ENCODE measurements at places on chromosomes 11 and 22.

DNA sequence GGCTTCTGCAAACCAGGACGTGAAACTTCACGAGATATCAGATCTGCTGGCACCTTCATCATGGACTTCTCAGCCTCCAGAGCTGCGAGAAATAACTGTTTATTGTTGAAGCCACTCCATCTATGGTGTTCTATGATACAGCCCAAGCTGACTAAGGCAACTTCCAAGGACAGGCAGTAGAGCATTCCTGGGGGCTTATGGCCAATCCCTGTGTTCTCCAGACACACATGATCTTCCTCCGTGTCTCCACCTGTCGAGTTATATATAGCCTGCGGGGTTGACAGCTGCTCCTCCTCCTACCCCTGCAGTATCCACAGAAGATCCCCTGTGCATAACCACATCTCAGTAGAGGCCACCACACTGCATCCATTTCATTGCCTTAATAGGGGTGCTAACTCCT lies 11.0 kb downstream of the TP53AIP1 start:
- no peak for DNase-seq

GRCh38 chr11:115506954-115507675 lies 2.9 kb upstream of the CADM1 start:
- DNase-seq = no peak

DNA sequence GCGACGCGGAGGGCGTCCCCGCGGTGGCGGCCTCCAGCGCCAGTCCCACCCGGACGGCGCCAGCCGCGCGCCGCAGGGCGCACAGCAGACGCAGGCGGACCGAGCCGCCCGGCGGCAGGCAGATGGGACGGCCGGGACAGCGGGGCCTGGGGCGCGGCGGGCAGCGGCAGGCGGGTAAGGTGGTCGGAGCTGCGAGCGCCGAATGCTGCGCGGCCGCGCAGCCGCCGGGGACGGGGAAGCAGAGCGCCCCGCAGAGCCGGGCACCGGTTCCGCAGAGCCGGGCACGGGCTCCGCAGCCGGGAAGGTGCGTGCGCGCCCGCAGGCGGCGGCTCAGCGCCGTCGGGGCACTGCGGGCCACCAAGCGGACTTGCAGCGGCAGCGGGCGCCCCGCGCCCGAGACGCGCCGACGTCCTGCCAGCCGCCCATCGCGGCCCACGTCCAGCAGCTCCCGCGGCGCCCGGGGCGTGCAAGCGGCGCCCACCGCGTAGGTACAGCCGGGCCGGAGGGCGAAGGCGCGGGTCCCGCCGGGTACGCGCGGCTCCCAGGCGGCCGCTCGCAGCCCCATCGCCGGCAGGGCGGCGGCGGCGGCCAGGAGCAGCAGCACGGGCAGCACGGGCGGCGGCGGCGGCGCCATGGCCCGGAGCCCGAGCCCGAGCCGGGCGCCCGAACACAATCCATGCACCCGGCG lies 739 bp downstream of the CELSR1 start:
- no peak for DNase-seq

GRCh38 chr22:39325392-39325932 lies 6.0 kb upstream of the RPL3 start:
- no peak for DNase-seq

DNA sequence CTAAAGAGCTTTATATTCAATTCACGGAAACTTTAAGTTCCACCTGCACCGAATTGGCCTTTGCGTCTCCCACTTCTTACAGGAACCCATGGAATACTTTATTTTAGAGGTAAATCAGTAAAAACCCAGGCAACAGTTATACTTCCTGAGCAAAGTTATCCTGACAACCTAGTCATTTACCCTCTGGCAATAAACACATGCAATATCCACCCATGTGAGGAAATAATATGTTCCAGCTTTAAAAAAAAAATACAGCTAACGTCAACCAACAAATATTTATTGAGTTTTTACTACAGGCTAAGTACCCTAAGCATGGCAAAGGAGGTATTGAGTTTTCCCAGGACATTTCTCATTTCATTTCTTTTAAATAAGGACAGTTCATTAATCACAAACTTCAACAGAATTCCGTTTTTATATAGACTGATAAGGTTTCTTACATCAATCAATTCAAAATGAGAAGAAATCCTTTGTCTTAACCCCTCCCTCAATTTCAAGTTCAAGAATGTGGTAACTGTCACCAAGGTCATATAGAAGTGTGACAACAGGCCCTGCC lies 38.3 kb upstream of the CCDC34 start:
- DNase-seq = no peak

DNA sequence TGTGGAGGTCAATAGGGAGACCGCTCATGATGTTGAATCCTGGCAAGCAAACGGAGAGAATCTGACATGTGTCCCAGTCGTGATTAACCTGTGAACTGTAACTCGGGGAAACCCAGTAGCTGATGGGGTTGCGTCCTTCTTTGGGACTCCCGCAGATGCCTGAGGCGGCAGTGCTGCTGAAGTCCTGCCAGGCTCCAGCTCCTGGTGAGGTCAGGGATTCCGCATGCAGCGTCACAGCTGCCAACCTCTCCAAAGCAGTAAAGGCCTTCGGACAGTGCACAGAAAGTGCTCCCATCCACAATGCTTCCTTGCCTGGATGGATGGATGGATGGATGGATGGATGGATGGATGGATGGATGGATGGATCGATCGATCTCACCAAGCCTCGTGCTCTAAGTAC lies 13.5 kb downstream of the KCNQ1 start:
- no peak for DNase-seq

DNA sequence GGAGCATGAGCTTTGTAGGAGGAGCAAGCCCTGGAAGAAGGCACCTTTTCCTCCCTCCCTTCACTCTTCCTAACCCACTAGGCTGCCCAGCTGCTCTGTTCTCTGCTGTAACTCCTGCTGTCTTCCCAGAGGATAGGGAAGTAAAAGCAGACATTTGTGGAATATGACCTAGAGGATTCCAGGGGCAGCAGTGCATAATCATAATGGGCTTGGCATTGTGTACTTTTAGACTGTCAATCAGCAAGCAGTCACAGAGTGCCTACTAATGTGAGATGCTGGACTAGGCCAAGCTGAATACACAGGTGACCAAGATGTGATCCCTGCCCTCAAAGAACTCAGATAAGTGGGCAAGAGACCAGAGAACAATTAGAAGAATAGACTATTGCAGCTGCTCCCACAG lies 133.0 kb downstream of the NAV2 start:
- DNase-seq = no peak

- DNase-seq = no peak
Measured at GRCh38 chr22:37972527-37972926, 11.8 kb downstream of the SOX10 start.

DNA sequence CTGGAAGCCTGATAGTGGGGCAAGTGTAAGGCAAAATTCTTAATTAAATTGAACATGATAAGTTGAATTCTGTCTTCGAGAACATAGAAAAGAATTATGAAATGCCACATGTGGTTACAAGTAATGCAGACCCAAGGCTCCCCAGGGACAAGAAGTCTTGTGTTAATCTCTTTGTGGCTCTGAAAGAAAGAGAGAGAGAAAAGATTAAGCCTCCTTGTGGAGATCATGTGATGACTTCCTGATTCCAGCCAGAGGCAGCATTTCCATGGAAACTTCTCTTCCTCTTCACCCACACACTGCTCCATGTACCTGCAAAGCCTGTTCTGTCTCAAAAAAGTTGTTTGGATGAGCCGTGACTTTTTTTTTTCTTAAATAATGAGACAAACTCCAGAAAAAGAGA lies 1.9 kb upstream of the TYR start:
- no peak for DNase-seq

DNA sequence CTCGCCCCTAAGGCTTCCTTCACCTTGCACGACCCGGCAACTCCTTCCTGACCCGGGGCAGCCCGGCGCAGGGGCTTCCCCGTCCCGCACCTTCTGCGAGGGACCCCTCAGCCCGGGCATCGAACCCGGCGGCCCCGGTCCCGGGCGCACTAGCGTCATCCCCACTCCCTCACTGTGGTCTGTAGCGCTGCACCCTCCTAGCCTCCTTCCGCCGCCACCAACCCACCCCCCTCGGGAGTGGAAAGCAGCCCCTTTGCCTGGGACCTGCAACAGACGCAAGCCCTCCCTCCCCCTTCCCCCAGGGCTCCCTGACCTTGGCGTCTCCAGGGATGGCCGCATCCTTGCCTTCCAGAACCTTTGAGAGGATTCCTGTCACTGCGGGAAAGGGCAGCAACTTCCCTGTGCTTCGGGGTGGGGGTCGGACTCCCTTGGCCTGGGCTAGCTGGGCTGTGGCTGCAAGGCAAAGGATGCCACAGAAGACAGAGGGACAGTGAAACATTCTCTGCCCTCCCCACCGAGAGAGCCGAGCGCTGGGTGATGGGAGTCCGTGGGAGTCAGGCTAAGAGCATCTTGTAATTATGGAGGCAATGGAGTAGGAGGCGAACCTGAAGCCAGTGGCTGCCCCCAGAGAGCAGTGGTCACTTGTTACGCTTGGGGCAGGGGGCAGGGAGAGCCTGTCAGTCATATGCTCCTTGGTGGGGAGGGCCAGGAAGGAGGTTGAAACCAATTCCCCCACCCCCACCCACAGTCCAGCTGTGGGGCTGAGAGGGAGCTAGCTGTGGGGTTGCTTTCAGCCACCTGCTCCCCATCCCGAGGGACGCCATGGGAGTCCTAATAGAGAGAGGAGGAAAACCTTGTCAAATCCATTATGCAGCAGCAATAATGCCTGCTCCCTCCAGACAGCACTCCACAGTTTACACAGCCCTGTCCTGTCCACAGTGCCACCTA lies 920 bp downstream of the TMEM132A start:
- no peak for DNase-seq

DNA sequence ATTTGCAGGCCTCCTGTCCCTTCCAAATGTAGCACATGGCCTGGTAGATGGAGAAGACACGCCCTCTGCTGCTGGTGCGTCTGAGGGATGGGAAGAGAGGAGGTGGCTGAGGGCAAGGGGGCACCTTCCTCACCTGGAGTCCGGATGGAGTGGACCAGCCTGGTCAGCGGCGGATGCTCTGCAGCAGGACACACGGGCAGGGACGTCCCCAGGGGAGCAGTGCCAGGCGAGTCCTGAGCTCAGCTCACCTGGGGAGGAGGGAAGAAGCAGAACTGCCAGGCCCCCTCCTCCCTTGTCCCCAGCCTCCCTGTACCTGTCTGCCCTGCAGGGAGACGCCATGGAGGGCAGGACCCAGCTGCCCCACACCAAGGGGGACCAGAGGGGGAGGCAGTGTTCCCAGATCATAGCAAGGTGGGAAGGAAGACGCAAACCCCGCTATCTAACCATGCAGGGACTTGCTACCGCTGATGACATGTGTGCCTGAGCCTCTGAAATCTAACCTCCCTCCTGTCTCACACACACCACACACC lies 1495.9 kb downstream of the BRD1 start:
- no peak for DNase-seq

DNA sequence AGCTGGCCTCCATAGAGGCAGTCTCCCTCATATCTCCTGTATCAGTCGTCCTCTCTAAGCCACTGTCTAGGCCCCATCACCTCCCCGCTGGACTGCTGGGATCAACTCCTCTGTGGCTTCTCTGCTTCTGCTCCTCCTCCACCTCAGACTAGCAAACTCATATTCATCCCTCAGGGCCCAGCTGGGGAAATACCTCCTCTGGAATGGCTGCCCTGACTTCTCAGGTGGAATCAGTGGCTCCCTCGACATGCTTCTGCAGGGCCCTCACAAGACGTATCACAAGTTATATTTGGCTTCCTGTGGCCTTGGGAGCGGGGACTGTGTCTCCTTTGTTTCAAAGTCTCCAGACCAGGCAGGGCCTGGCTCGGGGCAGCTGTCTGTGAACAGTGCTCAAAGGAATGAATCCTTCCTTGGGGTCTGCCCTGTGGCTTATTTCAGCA lies 10.0 kb downstream of the SLC29A2 start:
- no peak for DNase-seq

DNA sequence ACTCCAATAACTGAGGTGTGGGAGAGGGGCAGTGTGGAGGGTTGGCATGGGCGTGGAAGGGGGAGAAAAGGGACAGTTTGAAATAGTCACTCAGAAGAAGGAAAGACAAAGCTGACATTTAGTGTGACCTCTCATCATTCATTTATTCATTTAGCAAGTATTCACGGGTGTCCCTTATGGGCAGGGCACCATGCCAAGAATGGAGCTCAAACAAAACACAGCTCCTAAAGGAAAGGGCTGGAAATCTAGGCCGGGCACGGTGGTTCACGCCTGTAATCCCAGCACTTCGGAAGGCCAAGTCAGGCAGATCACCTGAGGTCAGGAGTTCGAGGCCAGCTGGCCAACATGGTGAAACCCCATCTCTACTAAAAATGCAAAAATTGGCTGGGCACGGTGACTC lies 19.4 kb upstream of the DGKZ start:
- no peak for DNase-seq

- DNase-seq = no peak
Measured at GRCh38 chr22:39175353-39176142, 23.1 kb upstream of the CBX7 start.

GRCh38 chr11:11025087-11025486 lies 167.2 kb upstream of the ZBED5 start:
- no peak for DNase-seq

- DNase-seq = no peak
Measured at GRCh38 chr11:72209101-72209500, 7.5 kb upstream of the FOLR2 start.

DNA sequence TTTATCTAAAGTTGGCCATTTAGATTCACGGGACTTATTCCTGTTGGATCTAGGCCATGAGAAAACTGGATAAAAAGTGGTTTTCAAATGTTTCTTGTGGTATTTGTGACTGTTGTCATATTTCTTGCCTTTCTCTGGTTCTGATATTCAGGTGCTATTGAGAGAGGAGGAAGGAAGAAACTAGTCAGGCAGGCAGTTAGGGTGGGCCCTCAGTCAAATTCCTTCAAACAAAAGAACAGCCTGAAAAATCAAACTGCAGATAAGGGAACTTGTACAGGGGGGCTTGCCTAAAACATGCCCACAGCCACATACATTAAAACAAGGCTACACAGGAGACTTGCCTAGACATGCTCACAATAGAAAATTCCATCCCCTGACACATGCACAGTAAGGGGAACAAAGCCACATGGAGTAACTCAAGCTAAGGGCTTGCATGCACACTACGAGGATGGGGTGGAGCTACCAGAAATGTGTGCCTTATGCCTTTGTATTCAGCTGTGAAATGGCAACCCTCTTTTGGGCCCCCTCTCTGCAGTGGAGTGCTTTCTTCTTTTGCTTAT lies 18.2 kb downstream of the NCR3LG1 start:
- no peak for DNase-seq

DNA sequence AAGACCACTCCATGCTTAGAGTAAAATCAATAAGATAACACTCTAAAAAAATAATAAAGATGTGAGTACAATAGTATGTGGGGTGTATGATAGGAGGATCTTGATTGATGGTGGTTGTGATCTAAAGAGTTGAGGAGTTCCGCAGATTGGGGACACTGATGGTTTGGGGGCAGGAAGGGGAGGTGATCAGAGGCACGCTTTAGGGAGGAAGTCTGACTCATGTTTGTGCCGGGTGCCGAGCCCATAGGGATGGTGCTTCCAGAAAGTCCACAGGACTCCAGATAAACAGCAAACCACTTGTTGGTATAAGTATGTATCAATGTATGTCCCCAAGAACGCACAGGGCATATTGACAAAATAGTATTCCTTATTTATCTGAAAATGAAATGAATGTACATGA lies 27.5 kb downstream of the LINC01488 start:
- no peak for DNase-seq

Data from GM04504 (cell line).